ENCODE measurements at places on chromosomes 13 and 19.

DNA sequence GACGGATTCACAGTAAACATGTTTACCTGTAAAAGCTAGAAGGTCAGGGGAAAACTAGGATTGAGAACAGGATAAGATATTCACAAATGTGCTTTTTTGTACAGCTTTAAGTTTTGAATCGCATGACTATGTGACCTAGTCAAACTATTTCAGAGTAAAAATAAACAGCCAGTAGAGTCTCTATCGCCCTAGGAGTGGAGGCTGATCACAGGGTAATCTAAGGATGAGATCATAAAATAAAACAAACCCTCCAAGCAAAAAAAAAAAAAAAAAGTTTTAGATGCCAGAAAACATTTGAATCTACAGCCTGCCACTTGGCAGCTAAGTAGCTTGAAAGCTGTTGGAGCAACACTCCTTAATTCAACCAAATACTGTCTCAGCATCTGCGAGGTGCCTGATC, 26.8 kb downstream of the ZNF350 start:
- no peak for DNase-seq

GRCh38 chr19:33133438-33134031, 1.6 kb downstream of the WDR88 start:
- DNase-seq, result no peak

DNA sequence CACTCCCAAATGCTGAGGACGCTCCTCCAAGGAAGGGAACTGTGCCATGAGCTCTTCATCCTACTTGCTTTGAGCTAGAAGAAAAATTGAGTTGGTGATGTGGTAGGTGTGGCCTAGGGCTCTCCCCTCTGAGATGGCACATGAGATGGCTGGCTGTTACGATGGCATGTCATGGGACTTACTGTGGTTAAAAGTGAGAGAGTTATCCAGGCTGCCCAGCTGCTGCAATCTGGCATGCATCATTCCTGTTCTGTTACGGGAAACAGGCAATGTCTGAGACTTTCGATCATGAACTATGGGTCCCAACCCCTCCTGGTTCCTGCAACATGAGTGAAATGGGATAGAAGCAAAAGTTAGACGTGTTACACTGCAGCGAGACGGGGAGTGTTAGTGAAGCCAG, 93.3 kb upstream of the SLC15A1 start:
- DNase-seq, result no peak

DNA sequence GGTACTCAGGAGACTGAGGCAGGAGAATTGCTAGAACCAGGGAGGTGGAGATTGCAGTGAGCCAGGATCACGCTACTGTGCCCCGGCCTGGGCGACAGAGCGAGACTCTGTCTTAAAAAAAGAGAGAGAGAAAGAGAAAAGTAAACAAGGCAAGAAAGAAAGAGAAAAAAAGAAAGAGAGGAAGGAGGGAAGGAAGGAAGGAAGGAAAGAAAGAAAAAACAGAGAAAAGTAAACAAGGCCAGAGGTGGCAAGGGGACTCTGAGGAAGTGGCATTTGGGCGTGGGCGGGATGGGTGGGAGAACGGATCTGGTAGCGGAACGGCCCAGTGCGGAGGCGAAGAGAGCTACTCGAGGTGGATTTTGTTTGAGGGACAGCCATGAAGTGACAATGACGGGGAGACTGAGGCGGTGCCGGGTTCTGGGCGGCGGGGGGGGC, 7.5 kb upstream of the ARRDC2 start:
- DNase-seq, result no peak

GRCh38 chr19:34226036-34226435, 28.3 kb upstream of the GARRE1 start:
- no peak for DNase-seq

GRCh38 chr19:58353717-58354477, 605 bp upstream of the A1BG start:
- DNase-seq, result no peak

DNA sequence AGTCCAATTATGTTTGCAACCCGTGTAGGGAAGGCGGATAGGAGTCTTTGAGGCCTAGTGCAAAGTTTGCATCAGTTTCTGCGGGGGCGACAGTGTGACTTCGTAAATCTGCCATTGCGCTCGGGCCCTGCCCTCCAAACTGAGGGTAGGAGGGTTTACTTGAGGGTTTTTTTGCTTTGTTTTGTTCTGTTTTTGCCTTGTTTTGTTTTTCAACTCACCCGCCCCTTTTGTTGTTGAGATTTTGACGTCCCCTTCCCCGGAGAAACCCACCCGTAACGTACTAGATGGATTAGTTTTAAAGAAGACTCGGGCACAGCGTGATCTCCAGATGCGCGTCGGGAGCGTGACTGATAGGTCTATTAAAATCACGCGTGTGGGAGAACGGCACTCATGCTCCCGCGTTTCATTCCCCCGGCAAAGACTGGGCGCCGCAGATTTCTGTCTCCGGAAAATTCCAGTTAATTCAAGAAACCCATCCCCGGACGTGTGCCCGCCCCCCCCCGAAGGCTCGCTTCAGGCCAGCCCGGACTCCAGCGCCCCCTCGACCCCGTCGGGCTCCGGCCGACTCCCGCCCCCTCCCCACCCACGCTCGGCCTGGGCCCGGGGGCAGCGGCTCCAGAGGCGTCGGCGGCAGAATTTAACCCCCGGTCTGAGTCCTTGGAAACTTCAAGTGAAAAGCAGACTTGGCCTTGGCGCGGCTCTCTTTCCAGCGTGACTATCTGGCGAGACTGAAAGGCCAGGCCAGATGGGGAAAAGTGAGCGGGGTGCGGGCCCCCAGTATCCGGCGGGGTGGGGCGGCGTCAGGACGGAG, 5.0 kb downstream of the SOX1 start:
- no peak for DNase-seq

- DNase-seq, result no peak
Observed at GRCh38 chr13:100954430-100955305, 280.1 kb upstream of the TMTC4 start.

DNA sequence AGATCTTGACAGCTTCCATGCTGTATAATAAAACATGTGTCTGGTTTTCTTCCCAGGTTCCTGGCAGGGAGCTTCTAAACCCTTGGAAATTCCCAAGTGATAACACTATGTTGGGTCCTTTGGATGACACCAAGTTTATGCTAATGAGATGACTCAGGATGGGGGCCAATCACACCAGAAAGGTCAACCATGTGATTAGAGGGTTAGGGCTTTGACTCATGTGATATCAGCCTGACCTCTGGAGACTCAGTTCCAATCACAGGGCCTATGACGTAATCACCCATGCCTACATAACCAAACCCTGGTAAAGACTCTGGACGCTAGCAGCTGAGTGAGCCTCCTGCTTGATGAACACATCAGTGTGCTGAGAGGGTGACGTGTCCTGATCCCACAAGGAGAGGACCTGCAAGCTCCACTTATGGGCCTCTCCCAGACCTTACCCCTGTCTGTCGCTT, 203.6 kb downstream of the DCLK1 start:
- DNase-seq, result no peak

- DNase-seq, result no peak
Observed at GRCh38 chr13:110907951-110908898, 6.6 kb downstream of the ANKRD10 start.

- DNase-seq, result no peak
Observed at GRCh38 chr19:18781885-18782527, 9.1 kb downstream of the COMP start.

- no peak for DNase-seq
Observed at GRCh38 chr13:39913339-39913738, 257.9 kb downstream of the COG6 start.

GRCh38 chr19:14085309-14085995, at the start of gene C19orf67:
C19orf67 (minus strand) TSS chr19:14085783; CDS start chr19:14085627, 156 bp downstream.
- no peak for DNase-seq

DNA sequence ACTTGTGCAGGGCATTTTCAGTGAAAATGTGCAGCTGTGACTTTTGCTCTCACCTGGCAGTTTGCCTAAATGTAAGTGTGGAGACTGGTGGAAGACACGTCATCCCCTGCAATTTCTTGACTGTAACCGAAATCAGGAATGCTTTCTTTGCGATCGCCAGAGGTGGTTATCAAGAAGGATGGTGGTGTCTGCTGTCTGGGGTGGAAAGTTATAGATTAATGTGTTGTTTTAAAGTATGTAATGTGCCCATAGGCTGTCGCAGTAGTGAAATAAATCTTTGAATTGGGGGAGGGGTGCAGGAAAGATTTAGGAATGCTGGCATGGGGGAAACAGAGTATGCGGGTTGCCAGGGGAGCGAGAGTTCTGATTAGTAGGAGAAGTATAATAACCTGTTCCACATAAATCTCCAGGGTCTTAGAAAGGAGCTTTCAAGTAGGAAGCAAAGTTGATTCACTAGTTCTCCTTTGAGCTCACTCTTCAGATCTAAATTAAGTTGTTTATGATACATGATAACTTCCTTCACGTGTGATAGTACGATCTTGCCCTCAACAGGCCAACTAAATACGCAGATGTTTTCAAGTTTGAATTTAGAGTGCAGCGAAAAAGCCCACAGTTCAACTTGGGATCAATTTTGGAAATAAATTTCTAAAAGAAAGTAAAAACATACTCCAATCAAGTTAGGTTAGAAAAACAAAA, 1520.0 kb upstream of the SLC10A2 start:
- no peak for DNase-seq

GRCh38 chr19:47511128-47511517, 3.7 kb downstream of the NAPA start:
- no peak for DNase-seq

GRCh38 chr19:45152504-45153338, 8.1 kb downstream of the NKPD1 start:
- DNase-seq, result no peak

GRCh38 chr13:64770743-64771142, 2459.4 kb downstream of the PCDH9 start:
- no peak for DNase-seq

- no peak for DNase-seq
Observed at GRCh38 chr13:28316129-28316528, 177.8 kb downstream of the PAN3 start.

DNA sequence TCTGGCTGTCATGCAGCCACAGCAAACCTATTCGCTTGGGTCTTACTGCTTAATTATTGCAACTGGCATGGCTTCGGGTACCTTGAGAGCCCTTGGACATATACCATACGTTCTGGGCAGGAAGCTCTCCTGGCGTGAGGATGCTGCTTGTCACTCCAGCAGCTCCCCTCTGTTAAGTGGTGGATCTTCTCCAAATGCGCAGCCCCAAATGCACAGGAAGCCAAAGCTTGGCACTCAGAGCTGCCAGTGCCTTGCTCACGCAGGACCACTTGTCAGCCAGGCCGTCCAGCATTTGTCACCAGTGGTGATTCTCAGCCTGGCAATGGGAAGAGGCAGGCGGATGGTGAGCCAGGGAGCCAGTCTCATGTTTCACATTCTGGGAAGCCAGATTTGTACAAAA, 158.6 kb downstream of the KATNAL1 start:
- no peak for DNase-seq

DNA sequence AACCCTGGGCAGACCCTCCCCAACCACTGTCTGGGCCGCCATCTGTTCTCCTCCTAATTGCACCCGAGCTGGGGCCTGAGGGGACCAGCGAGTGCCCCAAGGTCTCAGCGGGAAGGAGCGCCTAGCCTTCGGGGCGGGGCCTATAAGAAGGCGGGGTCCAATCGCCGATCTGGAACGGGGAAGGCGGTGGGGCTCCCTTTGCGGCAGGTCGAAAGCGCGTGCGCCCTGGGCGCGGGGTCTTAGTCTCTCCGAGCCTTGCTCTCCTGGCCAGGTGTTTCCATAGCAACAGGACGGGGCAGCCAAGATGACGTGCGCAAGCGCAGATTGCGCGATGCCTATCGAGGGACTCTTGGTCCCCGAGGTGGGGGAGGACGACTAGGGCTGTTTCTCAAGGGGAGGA, 2.8 kb downstream of the MAST1 start:
- DNase-seq, result peak; percentile 18

DNA sequence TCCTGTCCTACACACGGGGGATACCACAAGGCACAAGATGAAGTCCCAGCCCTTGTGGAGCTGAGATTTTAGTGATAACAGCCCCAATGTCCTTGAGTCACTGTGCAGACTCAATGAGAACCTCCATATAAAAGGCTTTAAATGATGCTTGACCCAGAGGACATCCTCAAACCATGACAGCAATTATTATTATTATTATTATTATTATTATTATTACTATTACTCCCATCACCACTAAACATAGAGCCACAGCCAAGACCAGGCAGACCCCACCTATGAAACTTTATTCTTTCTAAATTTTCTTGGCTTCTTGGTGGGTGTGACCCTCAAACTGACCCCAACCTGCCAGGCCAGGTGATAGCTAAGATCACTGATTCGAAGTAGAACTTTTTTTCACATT, 11.1 kb downstream of the C19orf47 start:
- no peak for DNase-seq

GRCh38 chr13:98681049-98681448, 71.4 kb downstream of the SLC15A1 start:
- no peak for DNase-seq

DNA sequence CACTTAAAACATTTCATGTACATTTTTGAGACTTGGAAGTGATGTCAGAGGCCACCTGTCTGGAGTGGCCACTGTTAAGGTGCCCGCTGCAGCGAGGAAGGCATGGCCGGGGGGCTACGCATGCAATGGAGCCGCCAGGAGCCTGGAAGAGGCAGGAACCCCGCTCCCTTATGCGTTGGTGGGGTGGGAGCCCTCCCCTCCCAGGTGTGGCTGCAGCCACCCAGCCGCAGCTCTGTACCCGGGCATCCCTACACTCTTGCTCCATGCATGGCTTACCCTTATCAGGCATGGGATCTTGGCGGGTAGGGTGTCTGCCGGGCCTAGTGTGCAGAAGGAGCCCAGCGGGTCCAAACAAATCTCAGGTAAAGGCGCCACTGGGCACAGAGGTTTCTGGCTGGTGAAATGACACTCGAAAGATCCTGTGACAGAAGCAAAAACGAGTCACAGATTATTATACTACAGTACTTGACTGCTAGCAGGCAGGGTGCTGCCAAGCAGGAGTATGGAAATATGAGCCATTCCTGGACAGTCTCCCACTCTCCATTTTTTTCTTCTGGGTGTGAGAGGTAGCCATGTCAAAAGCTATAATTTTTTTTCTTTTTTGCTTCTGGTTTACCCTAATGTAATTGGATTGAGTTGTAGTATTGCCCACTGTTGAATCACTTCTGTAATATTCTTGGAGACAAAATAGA, 1606.3 kb upstream of the MIR17HG start:
- DNase-seq, result no peak

DNA sequence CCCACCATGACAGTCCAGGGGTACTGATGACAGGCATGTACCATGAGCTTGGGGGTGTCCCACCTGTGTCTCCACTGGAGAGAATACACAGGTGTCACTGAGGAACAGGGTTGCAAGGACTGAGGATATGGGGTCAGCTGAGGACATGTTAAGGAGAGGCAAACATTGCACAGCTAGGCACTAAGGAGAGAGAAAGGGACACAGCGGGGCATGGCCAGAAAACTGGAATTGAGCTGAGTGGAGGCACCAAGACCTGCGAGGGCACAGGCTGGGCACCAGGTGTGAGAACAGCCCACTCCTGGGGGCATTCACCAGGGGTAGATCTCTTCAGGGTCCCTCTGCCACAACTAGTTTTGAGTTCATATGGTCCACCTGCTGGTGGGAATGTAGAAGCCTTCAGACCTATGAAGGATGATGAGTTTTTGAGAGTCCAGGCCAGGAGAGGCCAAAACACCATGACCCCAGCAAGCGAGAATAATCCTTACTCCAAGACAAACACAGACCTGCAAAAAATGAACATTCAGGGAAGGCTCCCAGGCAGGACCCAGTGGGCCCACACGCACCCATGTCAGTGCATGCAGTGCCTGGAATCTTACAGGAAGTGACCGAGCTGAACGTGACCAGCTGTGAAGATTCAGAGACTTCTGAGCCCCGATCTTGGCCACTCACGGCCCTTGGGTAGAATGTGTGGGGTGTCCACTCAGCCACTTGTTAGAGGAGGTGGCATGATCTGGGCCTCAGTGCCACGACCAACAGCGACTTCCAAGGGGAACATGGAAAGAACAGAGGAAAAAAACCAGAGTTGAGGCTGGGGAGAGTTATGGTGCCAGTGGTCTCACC, 1.4 kb upstream of the ZNF584 start:
- DNase-seq, result no peak

All from urinary bladder (tissue), 4 donors.